Central memory CD4-positive, alpha-beta T cell (primary cell): ENCODE measurements at places on chromosomes 12 and 14.

DNA sequence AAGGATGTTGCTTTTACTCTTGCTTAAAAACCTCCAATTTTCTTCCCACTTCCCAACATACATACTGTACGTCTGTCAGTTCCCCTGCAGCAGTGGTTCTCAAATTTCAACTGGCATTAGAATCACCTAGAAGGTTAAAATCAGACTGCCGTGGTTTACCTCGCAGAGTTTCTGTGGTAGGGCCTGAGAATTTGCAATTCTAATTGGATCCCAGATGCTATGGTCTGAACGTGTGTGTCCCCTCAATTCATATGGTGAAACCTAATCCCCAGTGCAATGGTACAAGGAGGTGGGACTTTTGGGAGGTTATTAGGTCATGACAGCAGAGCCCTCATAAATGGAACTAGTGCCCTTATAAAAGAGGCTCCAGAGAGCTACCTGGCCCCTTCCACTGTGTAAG, 226.9 kb downstream of the CRADD start:
- DNase-seq, result no peak

DNA sequence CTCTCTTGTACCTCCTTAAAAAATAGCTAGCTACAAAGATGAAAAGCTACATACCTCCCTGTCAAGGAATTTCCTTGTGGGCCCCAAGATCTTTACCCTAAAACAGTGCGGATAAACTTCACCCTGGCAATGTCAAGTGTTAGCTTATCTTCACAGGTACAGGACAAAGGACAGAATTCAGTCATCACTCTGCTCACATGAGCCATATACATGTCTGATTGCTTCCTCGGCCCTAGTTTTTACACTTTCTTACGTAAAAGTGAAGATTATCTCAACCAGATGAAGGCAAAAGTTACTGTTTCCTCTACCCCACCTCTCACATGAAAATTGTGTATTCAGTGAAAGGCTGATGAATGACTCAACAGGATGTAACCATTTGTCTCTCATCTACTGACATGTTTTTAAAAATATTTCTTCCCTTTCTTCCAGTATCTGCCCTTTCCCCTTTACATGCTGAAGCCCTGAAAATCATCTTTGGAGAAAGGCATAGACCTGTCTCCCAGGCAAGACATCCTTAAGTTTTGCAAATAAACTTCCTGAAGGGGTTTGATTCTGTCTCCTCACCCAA, 890.1 kb downstream of the GALC start:
- DNase-seq, result no peak

- DNase-seq, result peak; percentile 40
Measured at GRCh38 chr14:106395456-106396050, 869.2 kb downstream of the TMEM121 start.

- DNase-seq, result no peak
Measured at GRCh38 chr12:76312315-76312714, 35.9 kb downstream of the BBS10 start.

- DNase-seq, result no peak
Measured at GRCh38 chr14:74754157-74754556, 9.0 kb upstream of the YLPM1 start.

DNA sequence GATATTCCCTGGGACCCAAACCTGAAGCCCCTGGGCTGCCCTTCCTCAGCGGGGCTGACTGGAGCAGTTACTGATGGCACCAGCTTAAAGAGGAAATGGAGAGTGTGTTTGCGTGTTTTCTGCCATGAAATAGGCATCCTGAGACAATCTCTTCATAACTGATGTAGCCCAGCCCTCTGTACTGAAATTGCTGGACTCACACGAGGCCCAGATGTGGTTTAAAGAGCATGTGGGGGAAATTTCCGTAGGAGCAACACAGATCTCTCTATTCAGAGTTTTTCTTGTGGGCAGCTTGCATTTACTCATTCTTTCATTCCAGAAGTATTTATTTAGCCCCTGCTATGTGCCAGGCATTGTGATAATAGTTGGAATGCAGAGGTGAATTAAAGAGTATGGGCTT, 782.1 kb upstream of the TBX3 start:
- DNase-seq, result no peak
